HS-27A (cell line): ENCODE measurements at places on chromosomes 2 and 18.

GRCh38 chr18:45871431-45872084, 46.1 kb downstream of the SIGLEC15 start:
- DNase-seq: no peak

DNA sequence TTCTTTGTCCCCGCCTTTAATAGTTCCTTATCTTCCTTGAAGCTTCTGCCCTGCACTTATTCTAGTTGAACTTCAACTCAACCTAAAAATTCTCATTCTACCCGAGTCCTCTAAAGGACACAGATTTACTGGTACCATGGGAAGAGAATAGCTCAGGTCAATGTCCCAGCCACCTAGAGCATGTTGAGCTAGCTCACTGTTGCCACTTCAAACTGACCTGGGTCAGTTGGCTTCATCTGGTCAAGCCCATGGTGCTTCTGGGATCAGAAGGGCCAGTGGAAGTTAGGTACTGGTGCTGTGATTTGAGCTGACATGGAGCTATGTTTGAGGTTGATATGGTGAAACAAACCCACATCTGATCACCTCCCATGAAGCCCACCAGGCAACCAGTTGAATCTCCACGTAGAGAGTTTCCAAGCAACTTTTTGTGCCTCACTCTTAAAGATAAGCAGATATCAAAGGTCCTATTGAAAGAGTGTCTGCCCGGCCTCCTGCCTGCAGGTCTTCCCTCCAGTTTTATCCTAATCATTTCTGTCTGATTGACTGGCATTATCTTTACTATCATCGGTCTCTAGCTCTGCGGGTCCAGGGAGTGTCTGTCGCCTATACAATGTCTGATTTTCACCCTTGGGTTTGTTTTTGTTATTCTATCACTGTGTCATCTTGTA, 17.2 kb downstream of the GREB1 start:
- no peak for DNase-seq

- DNase-seq: no peak
Measured at GRCh38 chr2:7201851-7202250, 284.6 kb downstream of the RNF144A start.

DNA sequence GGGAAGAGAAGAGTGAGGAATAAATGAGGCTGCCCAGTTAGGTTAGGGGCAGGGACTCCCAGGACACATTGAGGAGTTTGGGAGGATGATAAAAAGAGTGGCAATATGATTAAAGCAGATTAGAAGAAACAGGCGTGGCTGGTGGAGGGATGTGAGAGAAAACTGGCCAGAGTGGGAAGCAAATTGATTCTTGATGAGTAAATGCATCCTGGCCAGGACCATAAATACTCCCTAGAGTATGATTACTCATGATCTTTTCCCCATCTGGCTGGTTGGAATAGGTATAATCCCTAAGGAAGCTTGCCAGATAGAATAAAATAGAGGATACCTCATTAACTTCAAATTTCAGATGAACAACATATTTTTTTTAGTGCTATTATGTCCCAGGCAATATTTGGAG, 21.5 kb upstream of the DAW1 start:
- no peak for DNase-seq

- DNase-seq: no peak
Measured at GRCh38 chr2:54329482-54330161, 73.6 kb upstream of the TSPYL6 start.

GRCh38 chr2:237136824-237137223, 51.1 kb downstream of the COPS8 start:
- no peak for DNase-seq

GRCh38 chr2:1651121-1652033, 92.9 kb downstream of the PXDN start:
- no peak for DNase-seq

DNA sequence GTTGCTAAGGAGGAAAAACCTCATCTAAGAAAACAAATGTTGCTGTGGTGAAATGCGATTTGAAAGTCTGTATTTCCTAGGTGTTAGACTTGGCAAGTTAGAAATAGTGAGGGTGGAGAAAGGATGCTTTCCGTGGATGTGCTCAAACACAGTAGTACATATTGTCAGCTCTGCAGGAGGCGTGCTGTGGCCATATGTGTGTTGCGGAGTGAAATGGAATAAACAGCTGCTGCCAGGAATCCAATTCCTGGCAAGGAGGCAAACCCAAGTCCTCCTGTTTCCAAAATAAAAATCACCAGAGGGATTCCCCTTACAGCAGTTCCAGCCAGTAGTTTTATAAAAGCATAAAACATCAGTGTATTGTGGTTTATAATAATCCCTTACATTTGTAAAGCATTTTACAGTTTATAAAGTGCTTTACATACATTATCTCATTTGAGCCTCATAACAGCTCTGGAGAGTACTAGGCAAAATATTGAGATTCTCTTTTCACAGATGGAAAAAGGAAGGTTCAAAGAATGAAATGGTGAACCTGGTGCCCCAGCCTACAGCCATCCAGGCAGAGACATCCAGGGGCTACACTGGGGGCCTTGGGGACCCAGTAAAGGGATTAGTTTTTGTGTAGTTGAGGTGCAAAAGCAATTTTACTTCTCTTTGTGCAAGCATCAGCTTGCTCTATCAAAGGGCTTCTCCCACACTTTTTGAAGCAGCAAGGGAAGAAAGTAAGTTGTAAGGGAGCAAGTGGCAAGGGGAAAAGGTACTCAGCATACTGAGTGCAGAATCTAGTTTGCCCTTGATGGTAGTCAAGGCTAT, 206.0 kb downstream of the AGPS start:
- DNase-seq: no peak

DNA sequence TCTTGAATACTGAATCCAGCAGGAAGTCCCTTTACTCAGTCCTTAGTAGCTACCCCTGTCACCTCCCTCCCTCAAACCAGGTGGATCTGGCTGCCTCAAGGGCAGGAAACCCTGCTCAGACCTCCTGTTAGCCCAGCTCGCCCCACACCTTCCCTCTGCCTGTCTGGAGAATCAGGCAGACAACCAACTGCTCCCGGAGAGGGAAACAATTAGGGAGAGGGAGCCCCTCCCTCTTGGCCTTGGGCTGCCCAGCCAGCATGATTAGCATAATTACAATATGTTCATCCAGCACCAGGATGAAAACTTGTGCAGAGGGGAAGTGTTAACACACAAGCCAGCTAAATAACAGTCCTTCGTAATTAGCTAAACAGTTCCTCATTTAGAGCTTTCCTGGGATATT, 185.5 kb downstream of the C1D start:
- DNase-seq: no peak
